ENCODE measurements at places on chromosomes 5 and 9. TPM values are rescaled to one million over a fixed set of nuclear protein-coding genes. Genes with fewer than 3 reads are reported as not detected.

The MYMK gene
- total RNA-seq = not detected

The PGM5 gene
- 17.6 TPM for total RNA-seq

The SPATA31E1 gene
- not detected for total RNA-seq

The FCHSD1 gene
- 11.5 TPM for total RNA-seq

GRCh38 chr5:111743988-111744387, 13.0 kb downstream of the NREP start:
- DNase-seq = no peak

GRCh38 chr5:117487556-117487955, 912.9 kb upstream of the SEMA6A start:
- no peak for DNase-seq

- no peak for DNase-seq
Observed at GRCh38 chr5:67652201-67652600, 455.6 kb upstream of the CD180 start.

Measured in mesenteric fat pad (tissue), 1 donor.